Suprapubic skin (tissue), 4 donors: ENCODE measurements at places on chromosomes 2 and 18. TPM values are rescaled to one million over a fixed set of nuclear protein-coding genes. Genes with fewer than 3 reads are reported as not detected.

- DNase-seq, result no peak
Measured at GRCh38 chr18:47160256-47160655, 10.0 kb upstream of the HDHD2 start.

- no peak for DNase-seq
Measured at GRCh38 chr2:77642339-77642738, 120.2 kb upstream of the LRRTM4 start.

MROH2A gene
- total RNA-seq, result not detected

DNA sequence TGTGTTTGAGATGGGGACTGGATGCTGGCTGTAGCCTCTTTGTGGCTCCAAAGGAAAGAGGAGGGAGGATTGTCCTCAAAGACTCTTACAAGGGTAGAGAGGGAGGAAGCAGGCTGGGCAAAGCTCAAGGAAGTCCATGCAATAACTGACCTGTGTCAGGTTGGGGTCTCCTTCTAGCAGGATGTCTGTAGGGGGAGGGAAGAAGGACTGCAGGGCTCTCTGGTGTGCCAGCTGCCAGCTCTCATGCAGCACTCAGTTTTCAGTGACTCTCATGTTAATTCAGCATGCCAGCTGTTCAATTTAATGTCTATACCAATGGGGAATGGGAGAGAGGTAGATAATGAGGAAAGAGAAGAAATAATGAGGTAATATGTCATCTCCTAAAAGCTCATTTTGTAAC is 85.3 kb upstream of the RANBP2 start:
- DNase-seq, result no peak

DNA sequence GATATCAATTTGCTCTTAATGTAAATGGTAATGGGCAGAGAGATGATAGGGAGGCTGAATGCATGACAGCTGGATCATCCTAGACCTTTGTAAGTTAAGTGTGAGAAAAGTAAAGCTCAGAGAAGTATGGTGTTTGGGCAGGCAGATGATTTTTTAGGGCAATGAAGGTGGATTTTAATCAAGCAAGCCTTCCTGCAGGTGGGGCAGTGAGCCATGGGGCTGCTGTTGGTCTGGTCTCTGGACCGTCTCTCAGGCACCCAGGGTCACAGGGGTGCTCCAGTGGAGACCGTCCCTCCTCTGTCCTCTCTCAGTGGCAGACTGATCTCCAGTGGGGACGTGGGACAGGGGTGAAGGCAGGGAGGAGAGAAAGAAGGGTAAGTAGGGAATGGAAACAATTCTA is 69.8 kb upstream of the STK17B start:
- no peak for DNase-seq

LOXHD1 gene
- total RNA-seq, result 0.18 TPM

IL36G gene
- total RNA-seq, result 28.8 TPM

DNA sequence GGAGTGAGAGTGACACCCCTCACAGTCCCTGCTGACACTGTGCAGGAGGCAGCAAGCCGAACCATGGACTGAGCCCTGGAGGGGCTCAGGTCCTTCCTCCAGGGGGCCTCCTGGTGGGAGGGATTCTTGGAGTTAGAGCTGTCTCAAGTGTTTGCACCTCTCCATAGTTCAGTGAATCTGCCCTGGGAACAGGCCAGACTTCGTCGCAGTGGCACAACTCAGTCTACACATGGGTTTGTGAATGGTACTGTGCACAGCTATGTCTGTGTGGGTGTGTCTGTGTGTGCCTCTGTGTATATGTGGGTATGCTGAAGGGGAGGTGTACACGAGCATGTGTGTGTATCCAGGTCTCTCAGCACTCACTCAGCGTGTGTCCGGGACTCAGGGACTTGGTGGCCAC is 36.4 kb downstream of the PAX8 start:
- DNase-seq, result no peak

SLC16A14 gene
- 10.1 TPM for total RNA-seq

DNA sequence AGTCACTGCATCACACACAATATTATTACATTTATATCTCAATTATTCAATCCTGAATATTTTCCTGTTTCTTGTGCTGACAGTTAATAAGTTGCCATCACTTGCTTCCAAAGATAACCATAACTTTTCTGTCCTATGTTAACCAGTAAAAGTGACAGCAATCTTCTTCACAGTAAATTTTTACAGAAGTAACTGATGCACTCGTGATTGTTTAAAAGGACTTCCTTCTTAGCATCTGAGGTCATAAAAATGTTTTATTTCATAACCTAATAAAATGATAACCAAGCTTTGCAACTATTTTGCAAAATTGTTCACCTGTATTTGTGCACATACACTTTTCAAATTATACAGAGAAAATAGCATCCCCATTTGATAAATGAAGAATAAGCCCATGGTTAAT is 20.6 kb upstream of the ANKRD62 start:
- DNase-seq, result no peak

FBLN7 gene
- 2.5 TPM for total RNA-seq

AKAIN1 gene
- total RNA-seq, result not detected

DNA sequence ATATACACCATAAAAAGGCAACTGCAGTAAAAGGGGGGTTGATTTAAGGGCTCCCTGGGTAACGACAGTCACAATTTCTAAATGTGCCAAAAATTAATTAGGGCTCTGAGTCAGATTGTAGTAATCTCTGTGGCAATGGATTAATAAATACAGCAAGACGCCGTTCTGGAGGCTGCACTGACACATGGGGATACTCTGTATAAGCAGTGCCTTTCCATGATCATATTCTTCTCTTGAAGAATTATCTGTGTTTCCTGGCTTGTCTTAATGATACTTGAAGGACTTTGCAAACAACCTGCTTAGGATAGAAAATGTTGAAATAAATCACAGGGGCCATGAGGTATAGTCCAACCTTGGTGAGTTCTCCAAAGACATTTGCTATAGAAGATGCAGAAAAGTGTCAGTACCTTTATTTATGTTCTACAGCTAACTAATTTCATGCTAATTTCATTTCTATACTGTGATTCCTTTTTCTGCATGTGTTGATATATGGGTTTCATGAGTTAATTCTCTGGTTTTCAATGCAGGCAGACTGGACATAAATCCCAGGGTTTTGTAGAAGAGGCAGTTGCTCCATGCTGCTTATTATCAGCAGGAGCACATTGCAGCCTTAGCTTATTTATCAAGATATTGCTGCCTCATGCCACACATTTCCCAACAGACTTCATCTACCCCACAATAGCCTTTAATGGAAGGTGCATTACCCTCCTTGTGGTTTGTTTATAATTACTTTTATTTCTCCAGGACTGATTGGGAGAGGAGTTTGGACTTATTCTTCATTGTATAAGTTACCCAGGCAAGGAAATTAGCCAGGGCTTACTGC is 54.8 kb downstream of the HNMT start:
- no peak for DNase-seq

PIK3C3 gene
- 63.2 TPM for total RNA-seq

DNA sequence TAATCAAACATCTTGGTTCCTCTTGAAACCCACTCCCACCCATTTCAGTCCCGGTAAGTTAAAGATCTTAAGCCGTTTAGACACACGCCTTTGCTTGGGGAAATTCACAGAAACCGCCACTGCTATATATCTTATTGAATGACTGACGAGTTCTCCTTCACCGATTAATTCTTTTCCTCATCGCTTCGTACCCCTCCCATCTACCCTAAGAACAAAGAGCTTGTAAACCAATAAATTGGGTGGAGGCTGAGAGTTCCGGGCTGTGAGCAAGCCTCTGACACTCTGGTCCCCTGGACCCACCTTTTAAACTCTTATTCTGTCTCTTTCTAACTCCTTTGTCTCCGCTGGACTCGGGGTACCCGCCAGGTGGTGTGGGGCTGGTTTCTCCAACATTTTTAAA is 30.6 kb downstream of the TMEM131 start:
- DNase-seq, result no peak

DNA sequence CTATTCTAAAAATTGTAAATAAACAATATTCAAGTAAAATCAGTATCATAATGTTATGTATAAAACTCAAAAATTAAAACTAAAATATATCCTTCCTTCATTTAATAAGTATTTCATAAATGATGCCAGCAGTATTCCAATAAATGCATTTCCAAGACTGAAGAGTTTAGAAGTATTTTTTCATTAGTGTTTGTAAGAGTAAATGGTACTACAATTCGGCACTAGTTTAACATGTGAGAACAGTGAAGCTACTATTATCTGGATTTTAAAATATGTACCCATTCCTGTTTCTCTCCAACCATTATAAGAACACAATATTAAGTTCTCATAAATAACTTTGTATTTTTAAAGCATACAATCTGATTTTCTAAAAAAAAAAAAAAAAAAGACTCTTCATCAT is 3.3 kb downstream of the BAZ2B start:
- no peak for DNase-seq

DNA sequence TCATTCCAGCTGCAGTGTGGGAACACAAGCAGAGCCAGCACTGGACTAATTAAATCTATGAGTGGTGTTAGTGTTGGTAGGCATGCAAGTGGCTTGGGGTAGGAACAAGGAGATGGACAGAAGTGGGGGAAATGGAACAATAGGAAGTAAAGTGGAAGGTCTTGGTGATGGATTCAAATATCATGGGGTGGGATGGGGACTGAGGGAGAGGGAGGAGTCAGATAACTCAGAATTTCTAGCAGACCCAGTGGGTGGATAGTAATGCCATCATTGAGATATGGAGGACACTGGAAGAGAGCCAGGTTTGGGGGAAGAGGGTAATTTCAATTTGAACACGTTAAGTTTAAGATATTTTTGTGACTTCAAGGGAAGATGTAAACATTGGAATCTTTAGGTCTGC is 2.9 kb upstream of the LNPK start:
- no peak for DNase-seq

- DNase-seq, result no peak
Measured at GRCh38 chr18:11488175-11488574, 121.2 kb upstream of the SLC35G4 start.

GRCh38 chr18:38886861-38887670 is 1321.5 kb upstream of the CELF4 start:
- DNase-seq, result no peak

NMUR1 gene
- total RNA-seq, result 0.15 TPM

GRCh38 chr2:37585982-37586621 is 85.3 kb downstream of the CDC42EP3 start:
- DNase-seq, result no peak

DNA sequence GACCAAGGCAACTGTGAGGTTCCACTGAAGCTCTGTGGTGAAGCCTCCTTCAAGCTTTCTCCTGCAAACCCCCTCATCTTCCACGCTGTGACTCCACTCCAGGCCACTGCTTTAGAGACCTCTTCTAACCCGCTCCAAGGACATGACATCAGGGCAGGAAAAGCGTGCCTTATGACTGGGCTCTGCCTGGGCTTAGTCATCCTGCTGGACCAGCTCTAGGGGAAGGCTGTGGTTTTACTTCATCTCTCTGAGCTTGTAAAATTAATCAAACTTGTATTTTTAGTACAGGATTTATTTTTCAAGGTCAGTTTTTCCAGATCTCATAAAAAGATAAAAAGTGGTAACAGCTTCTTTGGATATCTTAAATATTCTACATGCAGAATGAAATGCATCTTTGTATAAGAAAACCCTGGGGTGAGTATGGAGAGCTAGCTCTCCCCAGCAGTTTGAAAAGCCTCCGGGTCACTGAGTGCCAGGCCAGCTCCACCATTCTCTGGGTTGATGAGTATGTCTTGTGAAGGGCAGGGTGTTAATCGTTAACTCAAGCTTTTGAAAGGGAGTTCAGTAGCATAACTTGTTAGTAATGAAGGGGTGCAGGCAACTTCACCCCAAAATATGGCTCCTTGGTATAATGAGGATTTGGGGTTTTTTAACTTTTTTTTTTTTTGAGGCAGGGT is 33.1 kb upstream of the YPEL5 start:
- no peak for DNase-seq

SPHKAP gene
- total RNA-seq, result not detected

DNA sequence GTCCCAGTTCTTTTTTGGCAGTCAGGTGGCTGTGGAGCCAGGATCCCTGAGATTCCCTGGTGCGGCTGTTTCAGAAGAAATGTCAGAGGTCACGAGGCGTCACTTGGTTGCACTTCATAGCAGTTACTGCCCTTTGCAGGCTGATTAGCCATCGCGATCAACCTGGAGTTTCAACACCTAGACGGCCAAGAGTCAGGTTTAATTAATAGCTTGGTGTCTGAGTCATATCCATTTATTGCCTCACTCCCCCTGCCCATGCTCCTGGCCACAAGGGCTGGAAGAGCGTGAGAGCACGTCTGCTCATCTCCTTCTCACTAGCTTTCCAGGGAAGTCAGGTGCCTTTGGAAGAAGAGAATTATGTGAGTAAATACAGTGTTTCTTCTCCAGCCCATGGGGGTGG is 552.3 kb downstream of the TSN start:
- DNase-seq, result no peak

SCN2A gene
- 1.1 TPM for total RNA-seq

DNA sequence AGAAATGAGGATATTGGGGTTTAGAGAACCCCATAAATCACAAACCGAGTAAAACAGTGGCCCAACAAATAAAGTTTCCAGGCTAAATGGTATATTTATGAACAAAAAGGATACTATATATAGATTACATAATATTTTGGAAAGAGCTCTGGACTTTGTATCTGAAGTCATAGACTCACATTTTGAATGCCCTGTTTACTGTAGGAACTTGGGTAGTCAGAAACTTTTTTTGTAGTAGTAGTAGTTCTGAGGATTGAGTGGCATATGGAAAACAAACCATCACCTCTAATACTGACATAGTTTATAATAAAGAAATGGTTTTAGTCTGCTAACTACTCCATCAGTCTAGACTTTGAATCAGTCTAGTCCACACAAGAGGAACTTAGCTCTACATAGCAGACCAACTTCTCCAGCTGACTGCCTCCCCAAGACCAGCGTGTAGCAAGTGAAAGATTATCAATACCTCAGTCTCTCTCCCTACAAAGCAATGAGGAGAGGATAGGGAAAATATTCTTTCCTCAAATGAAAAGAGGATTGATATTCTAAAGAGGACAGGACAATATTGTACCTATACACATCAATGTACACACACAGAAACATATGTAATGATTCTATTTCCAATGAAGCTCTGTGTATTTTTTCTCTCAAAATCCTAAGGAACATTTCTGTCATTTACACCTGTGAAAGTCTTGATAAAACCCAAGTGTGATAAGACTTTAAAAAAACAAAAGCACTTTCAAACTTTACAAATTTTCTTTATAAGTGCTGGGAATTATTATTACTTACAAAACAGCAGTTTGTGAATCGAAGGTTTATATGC is 184.9 kb upstream of the MAP2 start:
- no peak for DNase-seq

- DNase-seq, result no peak
Measured at GRCh38 chr2:158112992-158113391, 11.3 kb downstream of the UPP2 start.

- DNase-seq, result no peak
Measured at GRCh38 chr2:168929031-168929430, 27.9 kb downstream of the G6PC2 start.

DNA sequence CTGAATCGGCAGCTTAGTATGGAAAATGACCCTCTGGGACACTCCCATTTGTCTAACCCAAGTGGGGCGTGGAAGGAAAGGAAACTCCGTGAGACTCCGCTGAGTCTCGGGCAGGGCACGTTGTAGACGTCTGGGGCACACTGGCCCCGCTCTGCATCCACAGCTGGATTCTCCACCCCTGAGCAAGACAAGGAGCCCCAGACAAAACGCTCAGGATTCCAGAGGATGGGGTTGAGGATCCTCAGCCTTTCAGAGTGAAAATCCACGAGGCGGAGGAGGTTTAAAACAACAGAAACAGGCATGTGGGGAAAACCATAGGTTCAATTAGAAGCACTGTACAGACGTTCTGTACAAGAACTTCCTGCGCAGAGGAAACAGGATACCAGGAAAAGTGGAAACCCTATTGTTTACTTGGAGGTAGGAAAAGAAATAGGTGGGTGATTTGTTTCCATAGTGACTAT is 124.9 kb upstream of the ZNF236 start:
- no peak for DNase-seq

- no peak for DNase-seq
Measured at GRCh38 chr2:112618383-112618782, 27.4 kb upstream of the SLC20A1 start.
